ENCODE measurements at places on chromosomes 1 and 21. TPM values are rescaled to one million over a fixed set of nuclear protein-coding genes. Genes with fewer than 3 reads are reported as not detected.

CLDN17 gene
- total RNA-seq, result not detected

HFM1 gene
- not detected for total RNA-seq

PRAMEF4 gene
- not detected for total RNA-seq

AMY1C gene
- total RNA-seq, result not detected

TMEM63A gene
- total RNA-seq, result 6.5 TPM
